ENCODE measurements at places on chromosomes 4 and X.

- no peak for DNase-seq
These were observed 179.5 kb upstream of the GATB start for GRCh38 chr4:151940291-151940690.

GRCh38 chrX:120751683-120752082, 121.8 kb upstream of the C1GALT1C1 start:
- no peak for DNase-seq

- no peak for DNase-seq
These were observed 40.0 kb upstream of the CYP2U1 start for GRCh38 chr4:107891299-107891698.

- no peak for DNase-seq
These were observed 550.9 kb upstream of the NDST4 start for GRCh38 chr4:115664285-115664684.

GRCh38 chrX:11756354-11757318, 1.4 kb upstream of the MSL3 start:
- DNase-seq: no peak

GRCh38 chrX:96373047-96373355, 311.6 kb upstream of the DIAPH2 start:
- DNase-seq: no peak

DNA sequence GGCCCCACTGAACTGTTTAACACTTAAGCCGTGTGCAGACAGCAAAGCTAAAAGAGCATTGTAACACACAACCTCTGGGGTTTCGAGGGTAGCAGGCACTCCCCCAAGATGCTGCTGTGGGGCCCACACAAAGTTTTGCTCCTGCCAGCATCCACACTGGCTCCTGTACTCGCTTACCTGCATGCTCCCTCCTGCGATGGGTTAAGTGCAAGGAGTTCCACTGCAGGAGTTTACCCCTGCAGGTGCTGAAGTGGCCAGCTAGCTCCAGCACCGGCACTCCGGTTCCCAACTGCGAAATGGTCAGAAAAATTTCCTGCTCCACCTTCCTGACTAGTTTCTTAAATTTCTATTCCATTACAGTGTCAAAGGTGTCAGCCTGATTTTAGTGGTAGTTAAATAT, 443.5 kb downstream of the PCDH10 start:
- no peak for DNase-seq
